ENCODE measurements at places on chromosomes 7 and 10.

GRCh38 chr7:115043605-115044004 is 121.7 kb downstream of the MDFIC start:
- no peak for DNase-seq

DNA sequence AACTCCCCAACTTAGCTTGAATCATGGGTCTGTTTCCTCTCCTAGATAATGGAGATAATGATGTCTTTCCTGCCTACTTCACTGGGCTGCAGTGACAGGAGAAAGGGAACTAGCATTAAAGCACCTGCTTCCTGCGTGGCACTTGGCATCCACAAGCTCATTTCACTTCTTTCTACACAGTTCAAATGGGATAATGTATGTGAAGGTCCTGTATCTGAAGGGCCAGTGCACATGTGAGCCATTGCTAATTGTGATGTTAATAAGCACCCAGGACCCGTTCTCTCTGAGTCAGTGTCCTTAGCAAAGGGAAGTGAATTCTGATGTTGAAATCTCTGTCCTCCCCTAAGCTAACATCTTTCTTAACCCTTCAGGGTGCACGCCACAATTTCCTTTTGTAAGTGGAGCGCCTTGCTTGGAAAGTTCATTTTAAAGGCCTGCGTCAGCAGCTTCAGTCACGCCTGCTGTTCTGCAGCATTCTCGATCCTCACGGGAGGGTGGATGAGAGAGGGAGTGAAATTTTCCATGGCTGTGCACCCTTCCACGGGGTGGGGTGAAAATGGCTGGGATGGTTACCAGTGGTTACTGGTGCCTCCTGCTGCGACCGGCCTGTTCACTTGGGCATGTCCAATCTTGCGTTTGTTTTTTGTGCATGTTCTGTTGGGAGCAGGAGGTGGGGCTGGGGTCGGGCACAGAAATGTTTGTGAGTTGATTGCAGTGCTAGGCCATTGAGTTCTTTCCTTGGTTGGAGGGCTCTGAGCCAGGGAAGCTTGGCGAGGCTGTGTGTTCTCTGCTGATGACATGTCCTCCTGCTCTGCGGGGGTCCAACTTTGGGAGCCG is 59.2 kb downstream of the HK1 start:
- DNase-seq, result peak; percentile 68

DNA sequence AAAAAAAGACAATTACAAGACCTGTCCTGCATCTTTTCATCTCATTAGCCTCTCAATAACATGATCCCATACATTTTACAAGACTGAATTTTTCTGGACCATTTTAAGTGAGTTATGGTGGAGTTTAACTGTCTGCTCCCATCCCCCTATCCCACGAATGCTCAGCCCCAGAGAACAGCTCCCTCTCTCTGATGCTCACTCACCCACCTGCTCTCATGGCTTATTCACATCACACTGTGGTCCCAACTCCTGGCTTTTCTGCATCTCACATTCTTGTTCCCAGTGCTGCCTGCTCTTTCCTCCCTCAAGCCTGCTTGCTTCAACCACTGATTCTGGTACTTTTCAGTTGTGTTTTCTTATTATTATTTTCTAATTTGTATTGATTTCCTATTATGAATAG is 20.4 kb upstream of the CCSER2 start:
- DNase-seq, result no peak

DNA sequence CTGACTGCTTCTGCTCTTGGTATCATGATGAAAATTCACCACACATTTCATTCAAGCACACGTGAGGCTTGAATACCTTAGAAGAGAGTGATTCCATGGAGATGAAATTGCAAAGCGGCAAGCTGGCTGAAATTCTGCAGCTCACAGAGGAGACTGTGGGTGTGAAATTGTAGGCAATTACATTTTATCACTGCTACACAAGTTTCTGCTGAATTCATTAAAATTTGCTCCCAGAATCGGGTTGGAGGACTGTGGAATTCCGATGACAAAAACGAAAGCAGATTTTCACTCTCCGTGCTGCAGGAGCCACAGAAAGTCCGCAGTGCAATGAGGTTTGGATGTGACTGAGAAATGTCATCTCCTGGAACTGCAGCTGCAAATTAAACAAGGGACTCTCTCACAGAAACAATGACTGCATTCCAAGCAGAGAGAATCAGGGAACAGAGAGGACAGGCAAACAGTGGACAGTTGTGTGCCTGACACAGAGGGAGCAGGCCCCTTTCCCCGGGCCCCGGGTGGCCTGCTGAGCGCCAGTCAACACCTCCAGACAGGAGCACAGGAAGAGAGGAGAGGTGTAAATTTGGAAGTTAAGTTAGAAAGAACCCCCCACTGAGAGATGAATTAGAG is 109.1 kb downstream of the C10orf90 start:
- no peak for DNase-seq

- no peak for DNase-seq
These were observed 3.2 kb downstream of the TSPAN33 start for GRCh38 chr7:129147731-129148130.

DNA sequence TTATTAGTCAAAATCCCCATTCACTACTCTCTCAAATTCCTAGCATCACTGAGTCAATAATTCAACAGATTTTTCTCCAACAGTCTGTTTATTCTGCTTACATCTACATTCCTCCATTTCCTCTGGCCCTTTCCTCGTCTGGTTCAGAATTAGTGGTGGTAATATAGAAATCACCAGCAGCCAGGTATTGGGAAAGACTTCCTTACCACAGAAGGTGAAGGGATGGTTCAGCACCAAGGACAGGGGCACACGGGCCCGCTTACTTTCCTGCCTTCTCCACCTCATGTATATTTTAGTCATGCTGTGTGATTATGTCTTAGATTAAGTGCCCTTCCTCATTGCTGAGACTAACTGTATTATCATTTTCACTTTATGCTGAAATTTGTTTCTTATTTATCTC is 70.4 kb upstream of the APBB1IP start:
- no peak for DNase-seq

DNA sequence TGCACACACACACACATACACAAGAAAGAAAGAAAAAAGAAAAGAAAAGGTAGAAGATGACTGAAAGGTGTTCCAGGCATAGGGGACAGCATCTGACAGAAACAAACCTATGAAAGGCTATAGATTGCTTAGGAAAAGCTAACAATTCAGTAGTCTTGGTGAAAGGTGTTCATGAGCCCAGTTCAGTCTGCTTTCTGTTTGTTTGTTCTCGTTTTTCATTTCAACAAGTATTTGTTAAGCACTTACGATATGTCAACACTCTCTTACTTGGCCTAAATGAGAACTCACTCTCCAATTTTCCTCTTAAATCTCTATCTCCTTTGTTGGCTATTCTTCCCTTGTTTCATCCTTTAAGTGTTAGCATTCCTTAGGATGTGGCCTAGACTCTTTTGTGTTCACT is 133.2 kb downstream of the GRM8 start:
- no peak for DNase-seq

DNA sequence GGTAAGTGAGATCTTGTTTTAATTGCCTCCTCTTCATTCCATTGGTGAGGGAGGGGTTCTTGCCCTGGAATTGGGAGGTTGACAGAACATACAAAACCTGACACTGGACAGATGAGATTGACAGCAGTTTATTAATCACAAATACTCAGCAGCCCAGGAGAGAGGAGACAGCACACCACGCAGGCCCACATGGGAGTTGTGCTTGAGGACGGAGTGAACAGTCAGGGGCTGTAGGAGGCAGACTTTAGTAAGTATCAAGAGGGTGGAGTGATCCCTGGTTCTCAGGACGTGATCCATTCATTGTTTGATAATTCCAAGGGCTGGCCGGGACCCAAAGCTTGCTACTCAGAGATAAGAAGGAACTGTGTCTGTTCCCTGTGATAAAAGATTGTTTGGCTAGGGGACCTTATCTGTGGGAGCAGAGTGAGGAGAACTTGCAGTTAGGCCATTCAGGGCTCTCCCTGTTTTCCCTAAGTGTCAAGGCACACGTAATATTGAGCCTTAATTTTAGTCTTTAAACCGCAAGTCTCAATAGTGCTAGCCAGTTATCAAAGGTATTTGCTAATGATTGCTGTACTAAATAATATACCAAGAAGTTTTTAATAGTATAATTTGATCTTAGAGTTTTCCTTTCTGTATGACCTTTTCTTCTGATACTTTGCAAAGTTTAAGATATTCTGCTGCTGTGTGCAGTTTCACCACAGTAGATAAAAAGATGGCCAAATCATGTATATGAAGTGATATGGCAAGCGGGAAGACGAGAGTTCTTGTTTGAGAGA is 14.5 kb downstream of the CAPZA2 start:
- DNase-seq, result no peak

DNA sequence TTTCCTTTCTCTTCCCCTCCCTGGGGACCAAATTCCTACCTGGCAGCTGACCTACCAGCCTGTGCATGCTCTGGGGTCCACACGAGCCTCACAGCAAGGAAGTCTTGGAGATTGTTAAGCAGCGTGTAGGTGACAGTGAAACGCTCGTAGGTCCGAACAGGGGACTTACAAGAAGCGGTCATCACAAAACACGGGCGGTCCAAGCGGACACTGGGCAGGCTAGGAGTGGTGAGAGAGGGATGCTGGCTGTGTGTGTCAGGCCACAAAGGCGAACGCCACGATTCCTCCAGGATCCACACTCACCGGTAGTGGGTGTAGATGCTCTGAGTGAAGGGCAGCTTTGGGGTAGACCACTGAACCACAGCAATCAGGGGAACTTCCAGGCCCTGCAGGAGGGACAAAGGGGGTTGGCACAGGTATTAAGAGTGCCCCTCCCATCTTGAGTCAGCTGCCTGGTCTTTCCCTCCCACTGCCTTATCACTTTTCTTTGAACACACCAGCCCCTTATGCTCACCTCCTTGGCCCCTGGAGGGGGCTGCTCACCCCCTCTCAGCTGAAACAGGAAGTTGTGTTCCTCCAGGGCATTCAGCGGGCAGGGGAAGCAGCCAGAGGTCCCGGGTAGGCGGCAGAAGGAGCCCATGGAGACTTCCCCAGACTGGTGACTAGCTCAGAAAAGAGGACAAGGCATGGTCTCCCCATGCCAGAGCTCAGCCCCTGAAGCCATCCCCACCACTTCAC is 2.0 kb downstream of the TRAPPC14 start:
- no peak for DNase-seq

- DNase-seq, result no peak
These were observed 18.2 kb downstream of the NT5C3A start for GRCh38 chr7:33044401-33044718.

- no peak for DNase-seq
These were observed 49.4 kb downstream of the AKR1D1 start for GRCh38 chr7:138125598-138126111.

DNA sequence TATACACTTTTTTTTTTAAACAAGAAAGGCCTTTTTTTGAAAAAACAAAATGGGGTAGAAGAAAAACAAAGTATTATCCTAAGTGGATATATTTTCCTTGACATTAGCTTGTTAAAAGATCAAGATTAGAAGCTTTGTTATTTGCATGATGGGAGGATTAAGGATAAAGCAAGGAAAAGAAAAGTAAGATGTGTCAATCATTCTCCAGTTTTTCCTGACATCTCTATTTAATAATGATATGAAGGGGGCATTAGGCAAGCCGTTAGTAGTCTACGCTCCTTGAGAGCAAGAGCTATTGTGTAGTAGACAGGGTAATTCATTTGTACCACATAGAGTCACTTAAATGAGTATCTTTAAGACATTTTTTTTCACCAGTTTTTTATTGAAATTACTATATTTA is 137.6 kb downstream of the RNF133 start:
- DNase-seq, result no peak

DNA sequence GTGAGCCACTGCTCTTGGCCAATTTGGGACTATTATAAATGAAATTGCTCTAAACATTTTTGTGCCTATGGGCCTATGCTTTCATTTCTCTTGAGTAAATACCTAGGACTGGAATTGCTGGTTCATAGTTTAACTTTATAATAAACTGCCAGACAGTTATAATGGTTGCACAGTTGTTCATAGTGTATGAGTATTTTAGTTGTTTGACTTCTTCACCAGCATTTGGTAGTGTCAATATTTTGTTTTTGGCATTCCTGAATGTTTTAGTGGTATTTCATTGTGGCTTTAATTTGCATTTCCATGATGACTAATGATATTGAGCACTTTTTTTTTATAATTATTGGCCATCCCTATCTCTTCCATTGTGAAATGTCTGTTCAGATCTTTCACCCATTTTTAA is 29.5 kb downstream of the PLEKHA8 start:
- no peak for DNase-seq

- DNase-seq, result no peak
These were observed 29.7 kb downstream of the IL15RA start for GRCh38 chr10:5947471-5948207.

DNA sequence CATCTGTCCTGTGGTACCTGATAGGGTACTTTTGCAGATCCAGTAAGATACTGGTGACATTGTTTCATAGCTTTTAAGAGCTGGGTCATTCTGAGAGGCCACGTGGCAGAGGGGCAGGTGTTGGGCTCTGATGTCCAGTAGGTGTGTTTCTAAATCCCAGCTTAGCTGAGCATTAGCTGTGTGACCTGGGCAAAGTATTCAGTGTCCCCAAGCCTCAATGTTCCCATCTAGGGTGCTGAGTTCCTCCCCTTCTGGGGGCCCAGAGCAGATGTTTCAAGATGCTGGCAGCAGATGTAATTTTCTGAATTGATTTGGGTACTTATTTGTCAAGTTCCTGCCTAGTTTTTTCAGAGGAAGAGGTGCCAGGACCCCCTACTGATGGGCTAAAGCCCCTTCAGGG is 52.9 kb downstream of the NEURL1 start:
- no peak for DNase-seq
